GM12892 (cell line): ENCODE measurements at places on chromosomes 13 and 19.

DNA sequence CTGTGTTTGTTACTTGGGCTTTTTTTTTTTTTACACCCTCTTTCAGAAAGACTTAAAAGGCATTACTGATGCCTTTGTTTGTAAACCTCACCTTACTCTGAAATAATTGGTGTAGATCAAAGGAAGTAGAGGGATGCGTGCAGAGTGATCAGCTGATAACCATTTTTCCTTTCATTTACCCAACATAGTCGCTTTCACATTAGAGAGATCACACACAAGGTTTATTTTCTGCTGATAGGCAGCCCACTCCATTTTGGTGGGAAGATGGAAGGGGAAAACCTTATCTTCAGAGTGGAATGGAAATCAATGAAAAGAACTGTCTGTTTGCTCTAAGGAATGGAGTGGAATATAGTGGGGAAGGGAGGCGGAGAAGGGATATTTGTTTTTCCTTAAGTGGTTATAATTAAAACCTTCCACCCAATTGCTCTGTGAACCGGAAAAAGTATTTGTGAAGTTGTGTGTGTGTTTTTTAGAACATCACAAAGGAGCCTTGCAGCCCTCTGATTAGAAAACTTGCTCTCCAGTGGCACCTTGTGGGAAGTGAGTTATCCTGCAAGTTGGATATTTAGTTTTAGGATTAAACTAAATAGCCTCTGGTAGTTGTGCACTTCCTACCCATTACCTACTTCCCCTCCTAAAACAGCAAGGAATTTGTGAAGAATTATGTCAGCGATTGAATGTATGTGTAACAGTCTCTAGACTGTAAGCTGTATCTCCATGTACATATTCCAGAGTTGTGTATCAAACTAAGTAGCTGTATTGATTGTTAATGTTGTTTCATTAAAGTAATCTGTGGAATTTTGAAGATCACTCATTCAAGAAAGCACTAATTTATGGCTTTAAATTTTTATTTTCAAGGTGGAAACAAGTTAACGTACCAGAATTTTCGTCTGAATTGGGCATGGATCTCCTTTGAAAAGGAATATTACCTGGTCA is 76.8 kb downstream of the FREM2 start:
- DNase-seq, result no peak

GRCh38 chr13:72113931-72114330 is 246.9 kb upstream of the DACH1 start:
- DNase-seq, result no peak

DNA sequence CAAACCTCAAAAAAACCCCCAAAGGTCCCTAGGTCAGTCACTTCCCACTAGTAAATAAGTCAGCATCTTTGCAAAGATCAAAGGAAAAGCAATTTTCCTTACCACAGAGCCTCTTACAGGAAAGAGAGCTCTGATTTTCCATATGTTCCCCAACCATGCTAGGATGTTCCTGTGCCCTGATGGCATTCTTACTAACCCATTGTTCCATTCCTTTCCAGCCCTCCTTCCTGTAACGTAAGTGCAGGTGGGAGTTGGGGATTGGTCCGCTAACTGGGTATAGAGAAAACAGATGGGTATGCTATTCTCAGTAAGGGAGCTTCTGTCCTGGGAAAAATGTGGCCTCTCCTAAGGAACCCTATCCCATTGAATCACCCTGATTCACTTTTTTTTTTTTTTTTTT is 14.3 kb downstream of the DPRX start:
- no peak for DNase-seq

DNA sequence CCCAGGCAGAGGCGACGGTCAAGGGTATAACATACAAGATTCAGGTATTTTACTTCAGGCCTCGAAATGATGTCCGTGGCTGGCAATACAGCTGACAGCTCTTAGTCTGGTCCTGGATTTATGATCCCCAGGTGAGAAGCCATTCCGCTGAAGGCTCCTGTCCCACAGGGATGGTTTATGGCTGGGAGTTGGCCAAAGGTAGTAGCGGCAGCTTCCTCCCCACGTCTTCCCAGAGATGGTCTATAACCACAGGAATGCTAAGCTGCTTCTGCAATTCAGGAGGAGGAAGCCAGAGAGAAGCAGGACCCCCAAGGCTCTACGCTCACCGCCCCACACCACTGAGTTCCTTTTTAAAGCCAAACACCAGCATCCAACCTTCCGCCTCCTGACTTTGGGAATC is 27.1 kb downstream of the OLFM2 start:
- no peak for DNase-seq

- no peak for DNase-seq
These were observed 9.8 kb downstream of the KLF2 start for GRCh38 chr19:16334411-16334810.

GRCh38 chr13:20356444-20356843 is 124.3 kb upstream of the GJB6 start:
- DNase-seq, result no peak

GRCh38 chr19:49362048-49362928 is at the start of gene TEAD2:
Gene TEAD2, minus strand, starts transcription at chr19:49362416. Its CDS starts 2,341 bp downstream, at chr19:49360075.
- DNase-seq, result no peak

DNA sequence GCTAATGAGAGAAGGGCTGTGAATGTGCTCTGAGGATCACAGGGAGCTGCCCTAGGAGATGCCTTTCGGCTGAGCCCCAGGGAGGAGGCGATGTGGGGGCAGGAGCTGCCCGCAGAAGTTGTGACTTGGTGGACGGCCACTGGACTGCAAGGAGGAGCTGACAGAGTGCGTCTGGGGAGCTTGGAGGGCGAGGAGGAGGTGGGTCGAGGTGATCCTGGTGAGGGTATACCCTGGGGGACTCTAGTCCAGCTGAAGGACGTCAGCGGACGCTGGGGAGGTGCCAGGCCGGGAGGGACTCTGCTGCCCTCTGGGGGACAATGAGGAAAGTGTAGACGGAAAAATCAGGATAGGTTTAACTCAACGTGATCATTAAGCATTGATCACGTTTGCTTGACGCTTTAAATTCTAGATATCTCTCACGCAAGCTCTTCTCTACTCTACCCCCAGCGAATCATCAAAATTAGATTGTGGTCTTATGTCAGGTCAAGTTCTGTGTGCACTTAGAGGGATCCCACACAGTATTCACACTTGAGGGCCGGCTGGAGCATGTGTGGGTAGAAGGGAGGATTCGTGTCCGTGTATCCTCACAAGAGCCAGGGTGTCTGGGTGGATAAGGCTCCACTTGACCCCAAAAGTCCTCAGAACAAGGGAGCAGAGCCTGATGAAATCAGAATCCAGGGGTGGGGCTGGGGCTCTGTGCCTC is 3.3 kb upstream of the CEACAM7 start:
- no peak for DNase-seq

- DNase-seq, result no peak
These were observed 76.4 kb upstream of the MCF2L start for GRCh38 chr13:112892426-112893206.

- no peak for DNase-seq
These were observed 44.3 kb downstream of the SHISA2 start for GRCh38 chr13:26007261-26008125.

GRCh38 chr13:81540777-81541176 is 1199.9 kb upstream of the SPRY2 start:
- no peak for DNase-seq

DNA sequence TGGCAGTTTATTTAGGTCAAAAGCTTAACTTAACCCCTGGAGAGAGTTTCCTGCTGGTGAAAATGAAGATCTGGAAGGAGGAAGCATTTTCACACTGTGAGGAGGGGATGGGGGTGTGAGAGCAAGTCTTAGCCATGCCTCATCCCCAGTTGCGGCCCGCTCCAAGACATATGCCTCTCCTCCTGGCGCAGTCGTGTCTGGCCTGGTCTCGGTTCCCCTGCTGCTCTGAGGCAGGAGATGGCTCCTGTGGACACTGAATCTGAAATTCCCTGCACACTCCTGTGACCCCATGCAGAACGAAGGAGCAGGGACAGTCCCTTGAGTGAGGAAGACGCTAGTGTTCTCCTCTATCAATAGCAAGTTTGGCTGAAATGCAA is 360 bp upstream of the ZNF69 start:
- DNase-seq, result no peak

DNA sequence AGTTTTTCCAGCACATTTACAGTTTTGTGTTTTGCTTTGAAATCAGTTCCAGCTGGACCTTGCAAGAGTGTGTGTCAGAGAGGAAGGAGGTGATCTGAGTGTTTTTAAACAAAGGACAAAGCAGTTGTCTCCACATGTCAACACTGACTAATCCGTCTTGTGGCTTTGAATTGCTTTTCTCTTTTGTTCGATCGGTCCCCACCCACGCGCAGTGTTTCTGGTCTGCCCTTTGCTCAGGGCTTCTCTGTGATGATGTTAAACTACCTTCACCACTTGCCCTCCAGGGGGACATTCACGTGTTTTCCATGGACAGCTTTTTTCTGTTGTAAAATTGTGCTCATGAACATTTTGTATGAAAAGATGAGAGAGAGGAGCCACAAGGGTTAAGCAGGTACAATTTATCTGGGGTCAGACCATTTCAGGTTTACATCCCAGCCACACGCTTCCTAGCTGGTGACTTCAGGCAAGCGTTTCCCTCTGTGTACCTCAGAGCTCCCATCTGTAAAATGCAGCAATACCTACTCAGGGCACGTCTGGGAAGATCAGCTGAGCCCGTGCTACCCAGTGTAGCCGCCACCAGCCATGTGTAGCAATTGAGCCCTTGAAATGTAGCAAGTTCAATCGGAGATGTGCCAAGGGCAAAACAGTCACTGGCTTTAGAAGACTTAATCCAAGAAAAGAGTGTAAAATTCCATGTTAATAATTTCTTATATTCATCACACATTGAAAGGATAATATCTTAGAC is 13.5 kb upstream of the PLA2G4C start:
- DNase-seq, result no peak

DNA sequence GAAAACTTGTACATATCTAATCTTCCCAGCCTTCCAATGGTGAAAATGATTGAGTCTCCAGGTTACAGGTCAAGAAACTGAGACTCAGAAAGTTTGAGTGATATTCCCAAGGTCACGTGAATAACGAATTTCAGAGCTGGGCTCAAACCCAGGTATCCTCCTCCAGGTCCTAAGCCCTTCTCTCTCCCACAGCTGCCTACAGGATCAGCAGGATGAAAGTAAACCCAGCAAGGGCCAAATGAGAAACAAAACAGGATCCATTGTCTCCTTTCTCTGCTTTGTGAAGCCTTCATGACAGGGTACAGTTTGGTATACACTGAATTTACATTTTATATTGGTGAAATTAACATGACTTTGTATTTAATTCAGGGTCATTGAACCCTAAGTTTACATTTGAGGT is 208.1 kb downstream of the RBM26 start:
- DNase-seq, result no peak

DNA sequence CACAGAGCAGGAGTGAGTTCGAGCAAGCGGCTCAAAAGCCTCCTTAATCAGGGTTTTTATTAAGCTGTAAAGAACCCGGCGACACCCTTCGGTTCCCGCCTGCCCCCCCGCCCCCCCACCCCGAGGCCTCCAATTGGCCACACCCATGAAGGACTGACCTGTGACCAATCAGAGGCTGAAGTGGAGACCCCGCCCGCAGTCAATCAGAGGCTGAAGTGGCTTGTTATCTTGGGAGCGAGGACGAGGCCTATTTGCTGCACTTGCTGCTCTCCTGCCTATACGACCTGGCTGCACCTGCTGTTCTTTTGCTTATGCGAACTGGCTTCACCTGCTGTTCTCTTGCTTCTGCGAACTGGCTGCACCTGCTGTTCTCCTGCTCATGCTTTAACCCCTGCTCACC is 844.9 kb downstream of the OLFM4 start:
- peak; percentile 1 for DNase-seq

GRCh38 chr19:29881386-29881785 is 60.7 kb upstream of the URI1 start:
- no peak for DNase-seq

DNA sequence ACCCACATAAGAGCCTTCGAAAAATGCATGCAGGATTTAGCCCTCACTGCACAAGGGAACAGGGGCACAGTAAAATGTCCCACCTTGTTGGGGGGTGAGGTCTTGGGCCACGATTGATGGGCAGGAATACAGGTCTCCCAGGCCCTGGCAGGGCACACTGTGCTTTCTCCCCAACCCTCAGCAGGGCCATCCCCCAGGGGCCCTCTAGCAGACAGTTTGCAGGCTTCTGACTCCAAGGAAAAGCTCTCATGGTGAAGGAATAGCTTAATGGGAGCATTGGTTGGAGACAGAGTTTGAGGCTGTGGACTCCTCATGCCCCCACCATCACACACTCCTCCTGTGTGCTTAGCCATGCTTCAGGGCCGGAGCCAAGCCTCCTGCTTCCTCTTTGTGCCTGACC is 484.6 kb downstream of the ZNF536 start:
- DNase-seq, result no peak

- no peak for DNase-seq
These were observed 198.6 kb downstream of the RGCC start for GRCh38 chr13:41655997-41656396.

DNA sequence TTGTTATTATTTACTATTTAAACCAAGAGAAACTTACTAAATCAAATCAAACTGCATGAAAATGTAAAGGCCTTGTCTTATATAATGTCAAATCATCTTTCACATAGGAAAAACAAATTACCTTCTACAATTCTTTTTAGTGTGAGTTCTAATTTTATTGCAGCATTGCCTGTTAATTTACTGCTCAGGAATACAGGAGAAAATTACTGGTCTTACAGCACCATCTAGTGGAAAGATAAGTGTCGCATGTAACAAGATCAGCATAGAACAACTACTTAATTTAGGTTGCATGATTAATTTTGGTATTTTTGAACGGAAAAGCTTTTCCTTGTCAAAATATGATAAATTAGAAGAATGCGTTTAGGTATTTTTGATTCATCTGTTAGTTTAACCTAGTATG is 502.7 kb downstream of the UQCRFS1 start:
- no peak for DNase-seq

DNA sequence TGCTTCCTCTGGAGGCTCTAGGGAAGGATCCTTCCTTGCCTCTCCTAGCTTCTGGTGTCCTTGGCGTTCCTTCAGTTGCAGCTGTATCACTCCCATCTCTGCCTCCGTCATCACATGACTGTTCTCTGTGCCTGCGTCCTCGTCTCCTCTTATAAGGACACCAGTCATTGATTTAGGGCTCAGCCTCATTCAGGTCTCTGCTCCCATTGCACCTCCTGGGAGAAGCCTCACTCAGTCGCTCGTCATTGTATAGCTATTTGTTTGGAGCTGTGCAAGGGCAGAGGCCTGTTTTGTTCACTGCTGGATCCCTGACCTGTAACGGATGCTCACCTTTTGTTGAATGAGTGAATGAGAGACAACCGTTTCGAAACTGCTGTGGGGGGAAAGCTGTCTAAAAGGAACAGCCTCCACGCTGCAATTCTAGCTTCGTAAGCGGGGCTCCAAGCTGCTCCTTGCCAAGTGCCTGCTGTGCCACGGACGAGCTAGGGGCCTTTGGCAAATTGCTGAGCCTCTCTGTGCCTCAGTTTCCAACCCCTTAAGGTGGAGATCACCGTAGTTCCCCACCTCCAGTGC is 17.2 kb downstream of the BRSK1 start:
- DNase-seq, result no peak
